Ecto neural progenitor cell (in vitro differentiated cells): ENCODE measurements at places on chromosomes 6 and 20.

- DNase-seq: no peak
These were observed 251.1 kb upstream of the SOX4 start for GRCh38 chr6:21342501-21342900.

GRCh38 chr20:35207950-35208611 lies 18.4 kb upstream of the MMP24 start:
- DNase-seq: peak; percentile 77

DNA sequence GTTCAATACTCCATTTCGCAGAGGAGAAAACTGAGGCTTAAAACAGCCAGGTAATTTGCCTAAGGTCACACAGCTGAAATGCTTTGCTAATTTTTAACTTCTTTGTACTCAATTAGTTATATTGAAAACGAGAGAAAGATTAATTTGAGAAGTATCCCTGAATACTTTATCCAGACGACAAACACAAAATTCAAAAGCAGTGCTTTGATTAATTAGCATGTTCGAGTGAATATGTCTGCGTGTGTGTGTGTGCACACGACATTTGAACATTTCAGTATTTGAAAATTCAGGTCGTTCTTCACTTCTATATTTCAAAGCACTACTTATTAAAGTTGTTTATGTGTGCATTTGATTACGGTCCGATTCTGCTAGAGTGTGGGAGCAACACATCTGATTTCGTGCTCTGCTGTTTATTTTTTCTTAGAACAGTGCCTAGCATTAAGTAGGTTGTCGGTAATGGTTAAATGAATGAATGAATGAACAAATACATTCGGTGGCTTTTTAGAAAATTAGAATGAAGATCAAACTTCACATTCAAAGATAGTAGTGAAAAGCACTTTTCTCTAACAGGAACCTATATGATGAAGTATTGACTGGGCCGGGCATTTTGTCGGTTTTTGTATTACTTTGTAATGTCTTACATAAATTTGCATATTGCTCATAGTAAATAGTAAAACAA lies 36.9 kb upstream of the SYNCRIP start:
- no peak for DNase-seq

GRCh38 chr20:10927011-10927583 lies 253.3 kb upstream of the JAG1 start:
- DNase-seq: no peak

- no peak for DNase-seq
These were observed 15.3 kb downstream of the PCIF1 start for GRCh38 chr20:45949542-45950329.

DNA sequence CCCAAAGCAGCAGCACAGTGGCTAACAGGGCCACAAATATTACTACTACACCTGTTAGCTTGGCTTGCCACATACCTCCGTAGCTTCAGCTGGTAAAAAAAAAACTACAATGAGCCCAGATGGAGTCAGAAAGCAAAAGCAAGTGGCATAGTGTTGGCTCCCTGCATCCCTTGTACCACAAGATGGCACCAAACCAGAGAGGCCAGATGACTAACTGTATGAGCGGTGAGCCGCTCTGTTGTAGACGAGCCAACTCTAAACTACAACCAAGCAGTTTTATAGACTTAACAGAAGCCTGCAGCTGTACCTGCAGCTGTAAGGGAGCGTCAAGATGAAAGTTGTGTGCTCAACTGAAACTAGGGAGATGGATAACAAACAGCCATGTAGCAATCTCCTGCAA lies 84.5 kb upstream of the MCHR2 start:
- peak; percentile 57 for DNase-seq

- no peak for DNase-seq
These were observed 485.4 kb upstream of the MANEA start for GRCh38 chr6:95091823-95092436.

GRCh38 chr6:11062715-11063114 lies 18.6 kb upstream of the ELOVL2 start:
- DNase-seq: no peak

DNA sequence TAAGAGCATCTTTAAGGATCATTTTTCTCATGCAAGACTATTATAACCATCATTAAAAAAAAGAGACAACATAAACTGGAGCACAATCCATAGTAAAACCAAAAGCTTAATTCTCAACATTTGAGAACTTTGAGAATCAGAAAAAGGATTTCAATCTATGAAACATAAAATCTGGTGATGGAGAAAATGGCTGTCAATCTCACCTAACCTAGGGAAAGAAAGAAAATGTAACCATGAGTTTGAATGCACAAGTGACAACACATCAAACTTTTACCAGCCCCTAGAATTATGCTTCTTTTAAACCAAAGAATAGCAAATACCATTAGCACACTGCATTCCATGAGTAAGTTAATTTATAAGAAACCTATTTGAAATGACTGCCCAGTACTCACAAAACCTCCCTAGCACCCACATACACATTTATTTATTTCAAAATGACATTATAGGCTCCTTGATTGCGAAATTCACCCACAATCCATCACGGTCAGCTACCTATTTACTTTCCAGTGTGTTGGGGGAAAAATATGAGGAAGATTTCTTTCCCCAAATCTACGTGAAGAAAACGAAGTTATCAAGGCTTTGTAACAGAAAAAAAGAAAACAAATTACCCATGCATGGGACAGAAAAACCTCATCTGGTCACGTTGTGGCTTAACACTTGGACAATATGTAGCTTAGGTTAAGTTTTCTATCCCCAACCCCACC lies 828 bp downstream of the ASCC3 start:
- DNase-seq: no peak

GRCh38 chr6:29828471-29828797 lies 809 bp downstream of the HLA-G start:
- no peak for DNase-seq

DNA sequence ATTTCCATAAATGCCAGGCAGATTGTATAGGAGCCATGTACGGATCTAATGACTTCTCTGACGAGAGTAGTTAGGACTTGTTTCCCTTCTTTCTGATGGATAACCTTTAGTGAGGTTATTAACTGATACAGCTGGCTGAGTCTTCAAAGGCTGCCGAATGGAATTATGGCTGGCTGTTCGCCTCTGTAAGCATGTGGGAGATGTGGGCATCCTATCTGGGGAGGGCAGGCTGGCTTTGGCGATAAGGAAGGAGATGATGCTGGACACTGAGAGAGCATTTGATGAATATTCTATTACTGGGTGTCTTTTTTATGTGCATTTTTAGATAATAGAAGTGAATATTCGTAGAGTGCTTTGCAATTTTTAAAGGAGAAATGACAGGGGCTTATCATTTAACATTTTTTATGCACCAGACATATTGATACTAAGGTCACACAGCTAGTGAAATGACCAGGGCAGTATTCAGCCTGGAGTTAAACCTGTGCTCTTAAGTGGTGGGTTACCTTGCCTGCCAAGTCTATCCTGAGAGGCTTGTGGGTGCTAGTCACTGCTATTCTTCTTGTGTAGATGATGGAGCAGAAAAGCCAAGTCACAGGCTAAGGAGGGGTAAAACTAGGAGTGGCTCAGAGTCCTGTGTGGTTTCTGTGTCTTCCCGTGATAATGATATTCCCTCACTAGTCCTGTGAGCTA lies 3.1 kb downstream of the PBOV1 start:
- DNase-seq: no peak

DNA sequence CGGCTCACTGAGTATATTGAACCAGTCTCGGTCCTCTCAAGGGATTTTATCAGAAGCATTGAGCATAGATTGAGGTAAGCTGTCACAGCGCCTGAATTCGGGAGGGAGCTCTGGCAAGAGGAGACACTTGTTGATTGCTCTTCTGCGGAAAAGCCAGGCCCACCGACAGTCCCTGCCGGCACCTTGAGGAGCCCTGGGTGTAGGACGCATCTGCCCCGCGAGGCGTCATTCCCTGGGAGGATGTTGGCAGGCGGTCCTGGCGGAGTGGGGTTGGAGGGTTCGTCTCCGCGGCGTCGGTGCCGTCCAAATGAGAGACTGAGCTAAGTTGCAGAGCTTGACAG lies 843 bp downstream of the FBXO9 start:
- peak; percentile 67 for DNase-seq

GRCh38 chr6:72943699-72944098 lies 281.6 kb downstream of the KHDC1L start:
- DNase-seq: no peak
